GM23338 (cell line): ENCODE measurements at places on chromosomes 4 and X.
A peak's percentile ranks its signal among the peaks of the same experiment; 100 is the strongest.

DNA sequence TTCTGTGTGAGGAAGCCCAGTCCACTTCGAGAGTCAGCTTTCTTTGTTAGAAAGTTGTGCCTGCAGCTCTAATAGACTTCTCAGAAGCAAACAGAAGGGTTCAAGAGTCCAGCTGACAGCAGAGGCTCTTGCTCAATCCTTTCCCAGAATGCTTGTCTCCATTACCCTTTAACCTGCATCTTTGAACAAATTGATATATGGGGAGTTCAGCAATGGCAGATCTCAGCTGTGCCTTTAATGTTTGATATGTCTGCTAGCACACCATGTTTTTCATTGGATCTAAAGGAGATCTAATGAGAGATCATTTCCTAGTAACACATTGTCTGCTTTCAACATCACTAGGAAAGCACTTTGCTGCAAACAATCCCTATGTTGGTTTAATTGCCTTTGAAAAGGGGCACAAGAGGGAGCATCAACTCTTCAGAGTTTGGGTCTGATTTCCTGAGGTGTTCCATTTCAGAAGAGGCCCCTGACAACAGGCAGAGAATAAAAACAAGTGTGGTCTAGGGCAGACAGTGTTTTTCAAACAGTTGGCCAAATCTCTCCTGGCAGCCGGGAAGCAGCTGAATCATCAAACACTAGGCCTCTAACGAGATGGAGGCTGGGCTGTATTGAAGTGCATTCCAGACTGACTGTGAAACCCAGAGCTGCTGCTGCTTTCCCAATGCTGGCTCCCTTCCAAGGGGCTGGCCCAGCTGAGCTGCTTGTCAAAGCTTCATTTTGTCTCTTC lies 55.5 kb downstream of the LUZP4 start:
- peak; percentile 55 for DNase-seq

- DNase-seq: peak; percentile 20
These were observed 46.4 kb downstream of the PAGE2 start for GRCh38 chrX:55135171-55135570.

DNA sequence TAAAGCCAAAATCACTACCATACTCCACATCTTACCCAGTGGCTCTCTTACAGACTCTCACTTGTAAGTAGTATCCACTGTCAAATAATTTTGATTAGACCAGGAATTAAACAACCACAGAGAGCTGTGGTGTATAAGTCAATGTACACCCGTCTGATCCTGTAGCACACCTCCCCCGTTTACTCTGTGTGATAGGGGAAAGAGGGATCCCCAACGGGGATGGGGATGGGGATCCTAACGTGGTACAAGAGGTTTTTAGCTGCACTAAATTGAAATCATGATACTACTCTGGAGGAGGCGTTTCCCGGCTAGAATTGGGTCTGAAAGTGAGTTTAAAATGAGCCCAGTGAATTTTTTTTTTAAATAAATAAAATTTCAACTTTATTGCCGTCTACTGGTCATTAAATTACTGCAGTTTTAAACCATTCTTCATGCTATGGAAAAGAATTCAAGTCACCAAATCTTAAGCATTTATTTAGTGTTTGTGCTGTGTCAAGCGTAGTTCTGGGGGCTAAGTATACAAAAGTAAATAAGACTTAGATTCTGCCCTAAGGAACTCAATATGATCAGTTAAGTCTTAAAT lies 76.6 kb downstream of the INTS12 start:
- DNase-seq: peak; percentile 38

DNA sequence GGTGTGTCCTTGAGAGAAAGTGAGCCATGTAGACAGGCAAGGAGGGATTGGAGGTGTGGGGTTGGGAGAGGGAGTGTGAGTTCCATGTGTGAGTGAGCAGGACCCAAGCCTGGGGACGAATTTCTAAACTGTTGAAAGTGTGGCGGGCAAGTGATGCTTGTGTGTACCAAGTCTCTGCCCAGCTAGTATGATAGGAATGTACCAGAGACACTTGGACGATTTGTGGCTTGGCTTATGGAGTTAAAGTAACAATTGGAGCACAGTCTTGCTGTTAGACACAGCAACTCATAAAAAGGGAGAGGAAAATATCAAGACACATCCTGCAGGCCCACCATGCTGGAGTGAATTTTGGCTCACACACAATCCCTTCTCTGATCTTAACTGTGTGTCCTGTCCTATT lies 8.5 kb downstream of the PTTG2 start:
- no peak for DNase-seq

DNA sequence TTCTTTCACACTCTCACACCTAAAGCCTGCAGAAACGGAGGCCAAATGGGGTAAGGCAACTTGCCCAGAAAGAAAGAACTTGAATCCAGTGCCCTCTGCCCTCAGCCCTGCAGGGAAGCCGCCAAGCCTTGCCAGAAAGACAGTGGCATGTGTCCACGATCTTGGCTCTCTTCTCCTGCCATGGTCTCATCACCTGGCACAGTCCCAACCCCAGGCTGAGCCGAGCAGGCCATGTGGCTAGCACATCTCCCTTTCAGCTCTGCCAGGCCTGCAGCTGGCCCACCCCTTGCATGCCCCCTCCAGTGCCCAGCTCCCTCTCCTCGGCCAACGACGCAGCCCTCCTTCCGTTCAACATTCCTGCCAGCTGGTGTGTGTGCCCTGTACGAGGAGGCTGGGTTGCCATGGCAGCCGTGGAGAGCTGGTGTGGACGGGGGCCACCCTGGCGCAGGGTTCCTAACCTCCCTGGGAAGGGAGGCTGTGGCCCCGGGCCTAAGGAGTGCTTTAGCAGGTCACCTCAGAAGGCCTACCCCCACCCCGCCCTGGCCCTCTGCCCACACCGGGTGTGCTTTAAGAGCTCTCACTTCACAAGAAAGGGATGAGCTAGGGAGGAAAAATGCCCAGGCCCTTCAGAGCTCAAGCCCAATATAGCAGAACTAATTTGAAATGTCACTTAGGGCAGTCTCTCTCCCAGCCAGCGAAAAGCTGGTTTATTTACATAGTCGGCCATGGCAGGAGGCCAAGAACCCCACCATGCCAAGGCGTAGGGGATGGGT lies 73.0 kb upstream of the PJA1 start:
- no peak for DNase-seq

DNA sequence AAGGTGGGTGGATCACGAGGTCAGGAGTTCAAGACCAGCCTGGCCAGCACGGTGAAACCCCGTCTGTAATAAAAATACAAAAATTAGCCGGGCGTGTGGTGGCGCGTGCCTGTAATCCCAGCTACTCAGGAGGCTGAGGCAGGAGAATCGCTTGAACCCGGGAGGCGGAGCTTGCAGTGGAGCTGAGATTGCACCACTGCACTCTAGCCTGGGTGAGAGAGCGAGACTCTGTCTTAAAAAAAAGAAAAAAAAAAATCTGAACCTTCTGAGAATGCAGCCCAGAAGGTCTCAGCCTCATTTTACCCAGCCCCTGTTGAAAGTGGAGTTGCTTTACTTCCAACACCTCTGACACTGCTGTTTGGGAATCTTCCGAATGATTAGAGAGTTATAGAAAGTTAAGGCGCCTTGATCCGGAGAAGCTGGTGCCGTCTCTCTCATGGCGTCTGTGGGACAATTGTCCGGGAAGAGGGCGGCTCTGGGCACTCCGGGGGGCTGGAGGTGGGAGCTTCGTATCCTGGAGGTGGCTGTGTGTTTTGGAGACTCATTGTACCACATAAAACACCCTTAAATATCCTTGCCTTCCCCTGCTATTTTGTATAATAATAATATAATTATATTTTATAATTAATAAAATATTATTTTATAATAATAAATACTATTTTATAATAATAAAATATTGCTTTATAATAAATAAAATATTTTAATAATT lies 92.7 kb upstream of the PPP2R3B start:
- DNase-seq: no peak

- DNase-seq: no peak
These were observed 5.1 kb downstream of the HS6ST2 start for GRCh38 chrX:132953354-132953753.

DNA sequence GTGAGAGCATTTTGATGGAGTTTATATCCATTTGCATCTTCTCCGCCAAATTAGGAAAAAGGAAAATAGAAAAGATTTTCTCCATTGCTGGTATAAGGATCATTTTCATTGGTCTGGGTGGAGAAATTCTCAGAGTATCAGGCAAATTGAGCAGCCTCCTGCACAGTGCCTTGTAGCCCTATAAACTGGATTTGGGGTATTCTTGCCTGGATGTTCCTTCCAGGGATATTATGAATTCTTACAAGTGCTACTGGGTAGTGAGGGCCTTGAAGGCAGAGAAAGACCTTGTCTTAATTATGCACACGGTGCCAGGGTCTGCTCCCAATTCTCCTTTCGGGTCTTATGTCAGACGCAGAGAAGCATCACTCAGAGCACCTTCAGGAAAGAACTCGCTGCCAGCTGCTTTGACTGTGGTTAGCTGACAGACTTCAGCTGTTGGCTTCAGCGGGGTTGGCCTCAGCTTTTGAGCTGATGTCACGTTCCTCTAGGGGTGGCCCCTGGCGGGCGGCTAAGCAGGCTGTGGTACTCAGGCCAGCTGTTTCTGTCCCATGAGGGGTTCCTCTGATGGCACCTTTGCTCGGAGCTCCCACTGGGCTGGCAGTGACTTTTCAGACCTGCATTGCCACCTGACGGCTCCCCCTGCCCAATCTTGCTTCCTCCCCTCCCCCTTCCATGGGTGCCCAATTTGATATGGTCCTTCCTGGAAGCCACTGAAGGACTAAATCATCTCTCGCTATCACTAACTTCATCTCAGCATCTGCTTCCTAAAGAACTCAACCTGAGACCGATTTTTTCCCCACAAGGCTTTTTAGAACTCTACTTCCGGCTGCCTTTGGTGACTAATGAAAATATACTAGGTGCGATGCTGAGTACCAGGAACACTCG lies 519.5 kb downstream of the BCOR start:
- no peak for DNase-seq

DNA sequence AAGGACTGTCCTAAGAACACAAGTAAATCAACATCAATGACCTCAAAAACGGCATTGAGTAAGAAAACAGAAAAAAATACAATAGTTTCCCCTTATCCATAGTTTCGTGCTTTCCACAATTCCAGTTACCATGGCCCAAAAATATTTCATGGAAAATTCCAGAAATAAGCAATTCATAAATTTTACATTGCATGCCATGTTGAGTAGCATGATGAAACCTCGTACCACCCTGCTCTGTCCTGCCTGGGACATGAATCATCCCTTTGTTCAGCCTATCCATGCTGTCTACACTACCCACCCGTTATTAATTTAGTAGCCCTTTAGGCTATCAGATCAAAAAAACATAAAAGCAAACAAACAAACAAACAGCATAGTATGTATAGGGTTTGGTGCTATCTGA lies 51.1 kb downstream of the KLF3 start:
- DNase-seq: no peak

GRCh38 chr4:124053872-124054538 lies 657.4 kb downstream of the SPRY1 start:
- DNase-seq: no peak

- DNase-seq: no peak
These were observed 399.6 kb downstream of the NAF1 start for GRCh38 chr4:162767083-162767482.

- DNase-seq: no peak
These were observed 5.4 kb upstream of the ACSL1 start for GRCh38 chr4:184831153-184831552.

DNA sequence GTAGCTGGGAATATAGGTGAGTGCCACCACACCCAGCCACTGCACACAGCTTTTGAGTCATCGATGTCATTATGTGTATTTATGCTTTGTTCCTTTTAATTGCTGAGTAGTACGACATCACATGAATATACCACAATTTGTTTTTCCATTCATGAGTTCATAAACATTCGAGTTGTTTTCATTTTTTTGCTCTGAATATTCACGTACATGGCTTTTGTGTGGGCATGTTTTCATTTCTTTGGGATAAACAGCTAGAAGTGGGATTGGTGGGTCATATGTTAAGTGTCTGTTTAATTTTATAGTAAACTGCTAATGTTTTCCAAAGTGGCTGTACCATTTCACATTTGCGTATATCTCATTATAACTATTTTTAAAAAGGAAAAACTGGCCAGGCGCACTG lies 45.1 kb upstream of the KDR start:
- DNase-seq: no peak

DNA sequence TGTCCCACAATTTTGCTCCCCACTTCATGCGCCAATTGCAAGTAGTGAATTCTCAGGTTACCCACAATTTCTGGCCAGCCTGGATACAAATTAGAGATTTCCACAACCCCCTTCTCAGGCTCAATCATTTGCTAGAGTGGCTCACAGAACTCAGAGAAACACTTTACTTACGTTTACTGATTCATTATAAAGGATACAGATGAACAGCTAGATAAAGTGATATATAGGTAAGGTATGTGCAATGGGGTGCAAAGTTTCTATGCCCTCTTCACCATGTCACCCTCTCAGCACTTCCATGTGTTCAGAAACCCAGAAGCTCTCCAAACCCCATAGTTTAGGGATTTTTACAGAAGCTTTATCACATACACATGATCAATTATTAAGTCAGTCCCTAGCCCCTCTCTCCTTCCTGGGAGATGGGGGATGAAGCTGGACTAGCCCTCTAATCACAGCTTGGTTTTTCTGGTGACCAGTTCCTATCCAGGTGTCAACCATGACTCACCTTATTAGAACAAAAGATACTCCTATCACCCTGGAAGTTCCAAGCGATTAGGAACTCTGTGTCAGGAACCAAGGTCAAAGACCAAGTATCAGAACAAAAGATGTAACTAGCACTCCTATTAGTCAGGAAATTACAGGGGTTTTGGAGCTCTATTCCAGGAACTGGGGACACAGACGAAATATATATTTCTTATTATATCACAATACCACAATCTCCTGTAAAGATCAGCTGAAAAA lies 33.5 kb upstream of the PRRG1 start:
- no peak for DNase-seq

GRCh38 chrX:152588206-152588605 lies 49.5 kb upstream of the GABRQ start:
- peak; percentile 2 for DNase-seq

DNA sequence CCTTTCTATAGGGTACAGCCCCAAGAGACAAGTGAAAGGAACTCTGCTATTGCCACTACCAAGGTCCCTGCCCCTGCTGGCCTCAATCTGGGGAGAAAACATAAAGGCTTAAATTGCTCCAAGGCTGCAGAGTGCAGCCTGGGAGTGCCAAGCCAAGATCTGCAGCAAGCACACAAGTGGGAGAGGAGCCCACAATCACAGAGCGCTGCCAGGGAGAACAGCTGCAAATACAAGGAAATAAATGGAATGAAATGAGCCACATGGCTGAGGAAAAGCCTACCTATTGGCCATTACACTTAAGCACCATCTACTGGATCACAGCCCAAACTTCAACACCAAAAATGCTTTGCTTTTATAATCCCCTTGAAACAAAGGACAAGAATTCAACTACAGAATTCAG lies 582.4 kb downstream of the FAM133A start:
- no peak for DNase-seq
